ENCODE measurements at places on chromosomes 5 and 9.
A peak's percentile ranks its signal among the peaks of the same experiment; 100 is the strongest.

DNA sequence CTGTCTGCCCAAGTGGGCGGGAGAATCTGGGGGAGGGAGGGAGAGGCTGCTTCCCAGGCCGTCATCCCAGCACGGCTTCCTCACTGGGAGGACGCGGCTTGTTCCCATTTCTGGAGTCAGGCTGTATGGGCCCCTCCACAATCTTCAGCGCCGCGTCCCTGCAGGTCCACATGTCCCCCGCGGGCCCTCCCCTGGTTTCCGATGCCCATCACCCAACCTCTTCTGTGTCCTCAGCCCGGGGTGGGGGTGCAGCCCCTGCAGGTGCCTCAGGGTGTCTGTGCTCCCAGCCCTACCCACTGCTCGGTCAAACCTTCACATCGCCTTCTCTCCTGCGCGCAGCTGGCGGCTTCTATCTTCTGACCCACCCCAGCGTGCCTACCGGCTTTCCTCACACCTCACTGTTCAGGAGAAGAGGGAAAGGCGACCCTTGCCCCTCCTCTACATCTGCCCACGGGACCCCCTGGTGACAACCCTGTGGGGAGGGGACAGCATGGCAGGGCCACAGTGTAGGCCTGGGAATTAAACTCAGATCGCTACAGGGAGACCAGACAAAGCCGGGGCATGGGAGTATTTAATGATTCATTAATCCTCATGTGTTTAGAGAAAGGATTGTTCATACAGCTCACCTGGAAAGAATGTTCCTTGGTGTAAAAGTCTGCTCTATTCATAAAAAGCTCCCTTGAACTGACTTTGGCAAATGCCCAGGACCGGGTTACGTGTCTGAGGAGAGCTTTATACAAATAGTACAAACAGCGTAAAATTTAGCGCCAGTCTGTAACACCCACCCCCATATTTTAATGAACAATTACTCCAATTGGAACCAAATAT is 145.1 kb downstream of the IRX1 start:
- no peak for DNase-seq

GRCh38 chr5:125140220-125140619 is 393.8 kb upstream of the ZNF608 start:
- no peak for DNase-seq

- no peak for DNase-seq
These were observed 112.8 kb downstream of the MVB12B start for GRCh38 chr9:126439402-126439765.

DNA sequence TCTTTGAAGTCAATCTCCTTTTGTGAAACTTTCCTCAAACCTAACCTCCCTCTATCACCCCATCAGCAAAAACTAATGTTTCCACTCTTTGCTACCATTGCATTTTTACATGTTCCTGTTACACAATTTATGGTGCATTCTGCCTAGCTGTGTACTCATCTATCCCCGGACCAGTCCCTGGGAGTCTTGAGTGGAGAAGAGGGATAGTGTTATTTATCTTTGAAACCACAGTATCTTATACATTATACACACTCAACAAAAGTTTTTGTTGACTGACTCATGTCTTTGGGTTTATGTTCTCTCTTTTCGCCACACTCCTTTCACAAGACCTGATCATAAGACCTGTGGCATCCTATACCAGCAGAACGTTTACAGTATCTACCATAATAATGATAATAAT is 26.4 kb downstream of the TNFAIP8 start:
- no peak for DNase-seq

GRCh38 chr5:168771678-168772077 is 192.5 kb upstream of the PANK3 start:
- no peak for DNase-seq

GRCh38 chr5:59999056-59999455 is 105.5 kb upstream of the PDE4D start:
- no peak for DNase-seq

- DNase-seq, result peak; percentile 54
These were observed 363.4 kb upstream of the SLC30A5 start for GRCh38 chr5:68730220-68730978.

- no peak for DNase-seq
These were observed 9.9 kb upstream of the SPARC start for GRCh38 chr5:151696470-151697061.

DNA sequence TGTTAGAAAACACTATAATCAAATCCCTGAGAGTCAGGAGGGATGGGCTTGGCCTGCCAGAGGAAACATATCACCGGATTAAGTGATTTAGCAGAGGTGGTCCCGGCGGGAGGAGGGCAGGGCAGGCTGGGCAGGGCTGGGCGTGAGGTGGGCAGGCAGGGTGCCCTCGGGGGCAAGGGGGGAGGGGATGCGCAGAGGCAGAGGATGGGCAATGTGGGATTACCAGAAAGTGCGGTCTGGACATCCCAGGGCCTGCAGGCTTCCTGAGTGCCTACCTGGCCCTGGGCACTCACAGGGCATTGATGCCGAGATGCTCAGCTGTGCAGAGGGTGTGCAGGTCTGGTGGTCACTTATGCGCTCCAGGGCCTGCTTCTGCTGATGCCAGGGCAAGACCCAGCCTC is 115.2 kb downstream of the ADAMTS2 start:
- DNase-seq, result no peak

GRCh38 chr5:65363499-65363898 is 118.2 kb downstream of the ADAMTS6 start:
- DNase-seq, result no peak

DNA sequence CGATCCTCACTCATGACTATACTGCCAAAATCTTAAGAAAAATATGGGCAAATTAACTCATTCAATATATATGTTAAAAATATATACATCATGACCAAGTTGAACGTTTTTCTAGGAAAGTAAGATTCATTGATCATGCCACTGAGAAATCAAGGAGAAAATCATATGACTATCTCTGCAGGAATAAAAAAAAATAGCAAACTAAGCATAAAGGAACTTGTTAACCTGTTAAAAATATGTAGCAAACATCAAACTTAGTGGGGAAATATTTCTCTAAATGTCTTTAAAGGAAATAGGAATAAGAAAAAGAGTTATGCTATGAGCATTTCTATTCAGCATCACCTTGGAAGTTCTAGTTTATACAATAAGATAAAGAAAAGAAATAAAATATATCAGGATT is 302.4 kb downstream of the GLIS3 start:
- DNase-seq, result no peak

DNA sequence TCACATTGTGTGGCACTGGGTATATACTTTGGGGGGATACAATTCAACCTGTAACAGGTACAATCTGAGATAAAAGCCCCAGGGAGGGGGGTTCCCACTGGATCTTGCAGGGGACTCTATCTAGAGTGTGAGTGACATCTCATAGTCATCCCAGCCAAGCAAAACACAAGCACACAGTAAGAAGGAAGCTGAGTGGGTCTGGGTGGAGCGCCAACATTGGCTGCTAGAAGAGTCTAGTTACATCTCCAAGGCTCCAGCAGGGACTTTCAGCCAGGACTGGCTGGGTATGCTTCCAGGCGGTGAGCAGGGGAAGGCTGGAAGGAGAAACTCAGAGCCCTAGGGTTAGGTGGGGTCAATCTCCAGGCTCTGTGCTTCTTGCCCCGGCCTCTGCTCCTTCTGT is 53.0 kb downstream of the IL31RA start:
- no peak for DNase-seq

GRCh38 chr9:99511723-99512122 is 289.6 kb downstream of the SEC61B start:
- no peak for DNase-seq

DNA sequence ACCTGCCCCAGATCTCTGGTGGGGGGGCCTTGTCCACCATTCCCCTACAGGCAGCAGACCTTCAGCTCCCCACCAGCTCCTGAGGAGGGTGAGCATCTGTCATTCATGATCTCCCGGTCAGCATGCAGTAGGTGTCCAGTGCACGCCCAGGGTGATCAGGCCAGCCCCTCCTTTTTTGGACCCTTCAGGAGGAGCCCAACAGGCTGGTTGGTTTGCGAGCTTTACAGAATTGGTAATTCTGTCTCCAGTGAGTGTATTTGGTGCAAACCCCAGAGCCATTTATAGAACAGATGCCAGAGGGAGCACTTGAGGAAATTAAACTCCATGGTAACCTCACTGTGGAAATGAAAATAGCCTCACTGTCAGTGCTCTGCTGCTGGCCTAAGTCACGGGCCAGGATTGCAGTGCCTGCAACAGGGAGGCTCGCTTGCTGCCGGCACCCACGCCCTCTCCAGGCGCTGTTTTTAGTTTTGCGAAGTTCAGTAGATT is 23.4 kb downstream of the WNK2 start:
- DNase-seq, result peak; percentile 41

DNA sequence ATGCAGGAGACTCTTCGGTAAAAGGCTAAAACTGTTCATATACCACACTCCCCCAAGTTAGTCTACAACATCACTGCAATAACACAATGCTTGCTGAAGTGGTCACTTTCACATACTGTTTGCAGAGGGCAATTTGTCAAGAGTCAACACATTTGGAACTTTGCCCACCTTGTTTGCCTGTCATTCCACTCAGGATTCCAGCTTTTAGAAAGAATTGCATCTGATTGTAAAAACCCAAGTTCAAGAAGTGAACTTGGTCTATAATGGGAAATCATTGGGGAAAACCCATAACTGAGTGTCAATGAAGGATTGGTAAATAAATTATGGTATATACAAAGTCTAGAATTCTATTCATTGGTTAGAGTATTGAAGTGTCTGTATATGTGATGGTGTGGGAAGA is 120.5 kb downstream of the GADD45G start:
- DNase-seq, result no peak

DNA sequence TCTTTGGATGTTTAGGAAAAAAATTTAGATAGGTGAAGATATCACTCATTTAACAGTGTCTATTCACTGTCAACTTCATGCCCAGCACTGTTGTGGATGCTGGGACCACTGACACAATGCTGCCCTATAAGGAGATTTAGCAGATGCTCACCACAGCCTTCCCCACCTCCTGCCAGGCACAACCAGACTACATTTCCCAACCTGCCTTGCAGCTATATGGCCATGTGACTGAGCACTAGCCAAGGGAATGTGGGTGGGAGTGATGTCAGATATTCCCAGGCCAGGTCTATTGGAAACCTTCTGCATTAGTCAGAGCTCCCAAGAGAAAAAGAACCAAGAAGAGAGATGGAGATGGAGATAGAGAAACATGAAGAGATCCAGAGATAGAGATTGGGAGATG is 302.6 kb upstream of the TAS2R1 start:
- DNase-seq, result no peak

DNA sequence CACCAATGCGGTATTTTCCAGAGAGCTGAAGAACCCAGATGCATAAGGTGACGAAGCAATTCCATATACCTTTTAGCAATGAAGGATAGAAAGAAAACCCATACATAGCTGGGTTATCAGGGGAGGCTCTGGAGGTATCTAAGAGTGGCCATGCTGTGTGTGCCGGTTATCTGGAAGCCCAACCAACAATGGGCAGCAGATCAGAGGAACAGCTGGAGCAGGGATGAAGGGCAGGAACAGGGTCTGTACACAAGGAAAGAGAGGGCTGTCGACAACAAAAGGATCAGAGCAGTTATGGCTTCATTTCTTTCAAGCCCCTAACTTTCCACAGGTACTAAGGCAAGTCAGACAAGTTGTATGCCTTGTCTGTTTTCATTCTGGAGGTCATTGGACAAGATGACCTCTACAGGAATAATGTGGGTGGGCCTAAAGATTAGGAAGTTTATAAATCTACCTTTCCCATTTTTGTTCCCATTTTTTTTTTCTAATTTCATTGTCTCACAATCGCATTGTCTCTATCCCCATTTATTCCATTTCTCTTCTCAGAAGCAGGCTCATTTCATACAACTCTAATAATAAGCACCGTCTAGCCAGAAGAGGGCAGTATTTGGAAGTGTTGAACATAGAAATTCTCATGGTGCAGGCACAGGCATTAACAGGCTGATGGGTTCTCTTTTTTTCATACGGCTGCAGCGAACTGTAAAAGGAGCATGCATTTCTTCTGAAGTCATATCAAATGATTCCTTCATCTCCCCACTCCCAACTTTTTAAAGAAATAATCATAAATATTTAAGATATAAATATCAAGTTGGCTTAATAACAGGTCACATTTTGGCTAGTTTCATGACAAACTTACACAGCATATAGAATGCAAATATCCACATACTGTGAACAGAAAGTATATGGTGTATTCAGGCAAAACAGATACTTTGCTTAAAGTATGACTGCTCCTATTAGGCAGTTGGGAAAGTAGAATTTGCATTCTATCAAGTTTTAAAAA is 63.5 kb downstream of the ZNF474 start:
- DNase-seq, result peak; percentile 60

GRCh38 chr5:176995122-176995490 is 11.5 kb downstream of the UIMC1 start:
- DNase-seq, result no peak

GRCh38 chr5:97071101-97071500 is 71.3 kb downstream of the LIX1 start:
- DNase-seq, result peak; percentile 75

DNA sequence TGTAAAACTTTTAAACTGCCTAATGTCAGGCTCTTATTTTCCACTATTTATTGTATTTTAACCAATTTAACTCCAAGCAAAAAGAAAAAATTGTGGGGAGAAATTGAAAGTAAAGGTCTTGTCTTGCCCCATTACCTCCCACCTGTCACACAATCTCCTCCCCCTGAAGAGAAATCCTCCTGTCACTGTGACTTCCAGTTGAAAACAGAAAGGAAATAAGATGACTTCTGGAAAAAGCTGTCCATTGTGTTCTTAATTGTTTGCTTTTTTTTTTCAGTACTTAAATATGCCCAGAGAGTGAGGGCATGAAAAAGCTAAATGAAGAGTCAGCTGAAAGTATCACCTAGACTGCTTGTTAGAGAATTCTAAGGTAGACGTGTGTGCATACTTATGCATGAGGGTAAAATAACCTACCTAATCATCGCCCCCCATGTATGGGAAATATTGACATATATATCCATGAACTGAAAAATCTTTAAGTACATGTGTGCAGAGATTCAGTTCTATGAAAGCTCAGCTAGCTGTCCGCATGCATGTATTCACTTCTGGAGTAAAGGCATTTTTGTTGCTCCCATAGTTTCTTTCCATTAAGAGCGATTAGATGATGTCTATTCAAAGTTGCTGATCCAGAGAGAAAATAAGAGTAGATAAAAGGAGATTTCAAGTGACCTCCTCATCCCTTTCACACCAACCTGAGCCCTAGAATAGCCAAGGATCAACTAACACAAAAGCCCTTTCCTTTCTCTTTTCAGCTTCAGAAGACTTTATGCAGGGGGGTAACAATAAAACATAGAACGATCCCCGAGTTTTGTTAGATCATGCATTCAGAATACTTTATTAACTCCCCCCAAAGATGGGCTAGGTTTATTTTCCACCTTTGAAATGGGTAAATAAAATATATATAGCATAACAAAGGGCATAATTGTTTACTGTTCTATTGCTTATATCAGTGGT is 5.3 kb downstream of the NR2F1-AS1 start:
- no peak for DNase-seq

GRCh38 chr5:67310169-67310568 is 113.6 kb upstream of the CD180 start:
- DNase-seq, result no peak
